ENCODE measurements at places on chromosomes 6 and 20.
A peak's percentile ranks its signal among the peaks of the same experiment; 100 is the strongest.

- no peak for DNase-seq
Measured at GRCh38 chr20:19099596-19100545, 112.6 kb upstream of the SLC24A3 start.

DNA sequence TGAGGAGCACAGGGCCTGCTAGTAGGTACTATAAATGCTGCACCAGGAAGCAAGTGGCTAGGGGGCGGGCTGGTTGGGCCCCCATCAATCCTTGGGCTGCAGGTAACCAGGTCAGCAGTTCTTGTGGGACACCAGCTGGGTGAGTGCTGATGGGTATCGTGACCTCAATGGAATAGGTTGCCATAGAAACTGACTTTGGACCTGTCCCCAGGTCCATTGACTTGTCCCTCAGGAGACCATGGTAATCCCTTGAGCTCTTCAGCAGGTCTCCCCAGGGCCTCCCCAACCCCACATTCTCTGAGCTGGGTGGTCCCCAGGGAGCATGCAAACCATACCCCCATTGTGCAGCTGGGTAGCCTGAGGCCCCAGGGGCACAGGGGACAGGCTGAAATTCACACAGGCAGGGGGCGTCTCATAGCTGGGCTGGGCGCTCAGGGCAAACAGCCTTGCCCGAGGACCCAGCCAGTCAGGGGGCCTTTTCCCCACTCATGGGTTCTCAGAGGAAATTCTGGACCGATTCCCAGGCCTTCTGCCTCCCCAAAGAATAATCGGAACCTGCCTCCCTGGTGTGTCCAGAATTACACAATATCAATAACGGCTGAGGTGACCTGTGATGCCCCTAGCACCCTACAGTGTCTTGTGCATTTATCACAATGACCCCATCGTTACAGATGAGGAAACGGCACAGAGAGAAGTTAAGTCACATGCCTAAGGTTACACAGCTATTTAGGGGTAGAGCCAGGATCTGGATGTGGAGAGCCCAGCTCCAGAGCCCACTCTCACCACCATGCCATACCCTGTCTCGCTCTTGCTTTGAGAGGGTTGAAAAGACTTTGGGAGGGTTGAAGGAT is 35.9 kb downstream of the SRC start:
- no peak for DNase-seq

- no peak for DNase-seq
Measured at GRCh38 chr6:5869261-5869660, 137.5 kb downstream of the NRN1 start.

- no peak for DNase-seq
Measured at GRCh38 chr20:63976980-63977738, 2.3 kb downstream of the SAMD10 start.

- DNase-seq = no peak
Measured at GRCh38 chr6:124131779-124132178, 328.1 kb downstream of the NKAIN2 start.

DNA sequence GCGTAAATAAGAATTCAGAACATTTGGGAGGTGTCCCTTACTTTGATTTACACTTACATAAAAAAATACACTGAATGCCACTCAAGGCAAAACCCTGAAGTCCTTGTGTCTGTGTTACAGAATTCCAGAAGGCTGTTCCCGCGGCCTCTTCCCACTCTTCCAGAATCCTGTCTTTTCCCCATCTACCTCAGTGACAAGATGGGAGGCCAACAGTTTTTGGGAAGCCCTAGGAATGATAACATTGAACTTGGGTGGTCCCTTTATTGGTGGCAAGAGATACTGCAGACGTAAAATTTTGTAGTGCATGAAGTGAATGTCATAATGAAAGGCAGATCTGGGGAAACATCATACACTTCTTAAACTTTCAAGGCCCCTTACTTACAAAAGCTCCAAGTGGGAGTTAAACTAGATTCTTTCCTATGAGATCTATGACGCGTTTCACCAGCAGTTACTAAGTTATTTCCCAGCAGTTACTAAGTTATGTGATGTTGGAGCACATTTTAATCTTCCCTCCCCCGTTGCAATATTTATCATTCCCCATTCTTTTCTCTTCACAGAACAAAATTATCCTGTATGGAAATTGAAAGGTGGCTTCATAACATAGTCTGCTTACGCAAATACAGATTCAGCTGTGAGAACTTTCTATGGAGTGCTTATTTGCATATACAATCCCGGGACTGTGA is 79.5 kb downstream of the BCAS1 start:
- no peak for DNase-seq

DNA sequence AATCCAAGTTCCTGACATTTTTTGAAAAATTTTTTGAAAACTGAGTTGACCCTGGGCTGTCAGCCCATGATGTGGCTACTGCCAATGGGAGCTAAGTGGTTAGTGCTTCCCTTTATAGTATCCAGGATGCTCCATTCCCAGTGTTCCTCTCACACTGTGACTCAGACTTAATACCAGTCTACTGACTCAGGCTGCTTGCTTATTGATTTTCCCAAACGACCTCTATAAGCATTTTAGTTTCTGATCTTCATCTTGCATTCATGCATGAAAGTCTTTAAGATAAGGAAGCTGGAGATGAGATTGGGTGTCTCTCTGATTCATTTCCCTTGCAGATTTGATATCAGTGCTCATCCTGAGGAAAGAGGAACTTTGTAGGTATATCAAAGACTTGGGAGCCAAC is 560.0 kb downstream of the TBC1D32 start:
- DNase-seq = no peak

DNA sequence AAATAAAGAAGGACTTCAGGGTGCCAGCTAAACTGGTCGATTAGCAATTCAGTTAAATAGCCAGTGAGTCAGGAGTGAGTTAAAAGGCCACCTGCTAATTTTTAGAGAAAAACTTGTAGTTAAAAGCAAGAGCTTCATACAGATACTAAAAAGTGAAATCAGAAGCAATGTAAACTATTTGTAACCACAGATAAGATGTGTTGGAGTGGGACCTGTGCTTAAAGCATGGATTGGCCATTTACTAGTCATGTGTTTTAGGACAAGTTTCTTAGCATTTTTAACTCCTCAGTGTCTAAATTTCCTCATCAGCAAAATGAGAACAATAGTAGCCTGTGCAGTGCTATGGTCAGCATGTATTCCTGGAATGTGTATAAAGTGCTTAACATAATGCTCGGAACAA is 23.8 kb upstream of the HDDC2 start:
- DNase-seq = no peak

DNA sequence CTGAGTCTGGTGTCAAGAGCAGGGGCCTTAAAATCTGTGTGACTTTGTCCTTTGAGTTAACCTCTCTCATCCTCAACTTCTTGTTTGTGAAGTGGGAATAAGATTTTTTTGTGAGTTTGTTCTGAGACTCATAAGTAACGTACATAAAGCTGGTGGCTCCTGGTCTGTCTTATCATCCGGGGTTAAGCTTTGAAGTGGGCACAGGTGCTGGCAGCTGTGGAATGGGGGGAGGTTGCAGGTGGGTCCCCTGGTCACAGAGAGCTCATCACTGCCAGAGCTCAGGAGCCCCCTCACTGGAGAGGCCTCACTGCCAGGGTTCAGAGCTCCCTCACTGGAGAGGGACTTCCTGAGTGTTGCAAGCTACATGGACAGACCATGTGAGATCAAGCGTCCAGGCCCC is 174.1 kb downstream of the NRN1 start:
- no peak for DNase-seq

DNA sequence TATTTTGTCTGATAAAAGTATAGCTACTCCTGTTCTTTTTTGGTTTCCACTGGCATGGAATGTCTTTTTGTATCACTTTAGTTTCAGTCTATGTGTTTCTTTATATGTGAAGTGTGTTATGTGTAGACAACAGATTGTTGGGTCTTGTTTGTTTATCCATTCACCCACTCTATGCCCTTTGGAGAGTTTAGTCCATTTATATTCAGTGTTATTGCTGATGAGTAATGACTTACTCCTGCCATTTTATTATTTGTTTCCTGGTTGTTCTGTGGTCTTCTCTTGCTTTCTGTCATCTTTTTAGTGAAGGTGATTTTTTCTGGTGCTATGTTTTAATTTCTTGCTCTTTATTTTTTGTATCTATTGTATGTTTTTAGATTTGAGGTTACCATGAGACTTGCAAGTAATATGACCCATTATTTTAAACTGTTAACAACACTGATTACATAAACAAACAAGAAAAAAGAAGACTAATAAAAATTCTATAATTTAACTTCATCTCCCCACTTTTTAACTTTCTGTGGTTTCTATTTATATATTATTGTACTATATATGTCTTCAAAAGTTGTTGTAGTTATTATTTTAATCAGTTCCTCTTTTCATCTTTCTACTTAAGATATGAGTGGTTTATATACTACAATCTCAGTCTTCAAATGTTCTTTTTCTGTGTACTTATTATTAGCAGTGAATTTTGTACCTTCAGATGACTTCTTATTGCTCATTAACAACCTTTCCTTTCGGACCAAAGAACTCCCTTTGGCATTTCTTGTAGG is 323.4 kb downstream of the BTBD9 start:
- no peak for DNase-seq

- DNase-seq = no peak
Measured at GRCh38 chr6:123804787-123805540, 1.3 kb downstream of the NKAIN2 start.

DNA sequence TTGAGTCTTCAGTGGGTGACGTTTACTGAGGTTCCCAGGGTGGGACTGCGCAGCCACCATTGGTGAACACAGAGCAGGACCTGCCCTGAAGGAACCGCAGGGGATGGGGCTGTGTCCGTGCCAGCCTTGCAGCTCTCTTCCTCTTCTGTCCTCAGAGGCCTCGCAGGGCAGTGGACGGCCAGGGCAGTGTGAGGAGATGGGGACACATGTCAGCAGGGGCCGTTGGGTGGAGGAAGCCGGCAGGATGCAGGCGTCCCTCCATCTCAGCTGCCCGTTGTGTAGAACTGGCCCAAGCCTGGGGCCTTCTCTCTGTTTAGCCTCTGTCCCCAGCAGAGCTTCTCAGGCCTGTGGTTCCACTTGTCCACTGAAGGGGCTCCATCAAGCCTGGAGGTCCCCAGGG is 53.6 kb upstream of the SMOC2 start:
- DNase-seq = no peak

- DNase-seq = no peak
Measured at GRCh38 chr20:38331245-38331644, 15.0 kb upstream of the LBP start.

DNA sequence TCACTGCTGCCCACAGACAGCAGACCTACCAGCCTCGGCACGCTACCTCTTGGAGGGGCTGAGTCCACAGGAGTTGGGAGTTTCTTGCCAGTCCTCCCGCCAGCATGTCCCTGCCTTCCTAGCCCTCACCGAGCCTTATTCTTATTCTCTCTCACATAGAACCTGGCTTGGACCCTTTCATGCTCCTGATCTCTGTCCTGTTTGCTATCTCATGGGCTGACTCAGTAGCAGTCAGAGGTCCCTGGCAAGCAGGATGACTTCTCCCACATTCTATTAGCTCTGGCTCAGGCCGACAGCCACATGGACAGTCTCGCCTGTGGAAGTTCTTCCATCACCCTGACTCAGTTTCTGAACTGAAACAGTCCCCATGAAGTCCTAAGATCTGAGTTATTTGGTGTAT is 313.2 kb upstream of the RNF24 start:
- no peak for DNase-seq

GRCh38 chr6:90575267-90575666 is 11.6 kb downstream of the MAP3K7 start:
- DNase-seq = no peak

DNA sequence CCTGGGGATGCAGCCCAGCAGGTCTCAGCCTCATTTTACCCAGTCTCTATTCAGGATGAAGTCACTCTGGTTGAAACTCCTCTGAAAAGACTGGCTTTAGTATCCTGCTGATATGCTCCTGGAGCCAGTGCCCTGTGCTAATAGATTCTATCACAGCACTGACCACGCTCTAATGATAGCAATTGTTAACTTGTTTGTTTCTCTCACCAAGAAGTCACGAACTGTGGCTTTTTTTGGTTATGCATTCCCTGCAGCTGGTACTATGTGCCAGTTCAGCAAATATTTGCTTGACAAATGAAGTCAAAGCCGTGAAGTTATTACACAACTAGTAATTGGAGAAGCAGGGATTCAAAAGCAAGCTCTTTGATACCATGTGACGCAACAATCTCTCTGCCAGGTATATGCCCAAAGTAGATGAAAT is 754.6 kb downstream of the KIF16B start:
- DNase-seq = no peak

DNA sequence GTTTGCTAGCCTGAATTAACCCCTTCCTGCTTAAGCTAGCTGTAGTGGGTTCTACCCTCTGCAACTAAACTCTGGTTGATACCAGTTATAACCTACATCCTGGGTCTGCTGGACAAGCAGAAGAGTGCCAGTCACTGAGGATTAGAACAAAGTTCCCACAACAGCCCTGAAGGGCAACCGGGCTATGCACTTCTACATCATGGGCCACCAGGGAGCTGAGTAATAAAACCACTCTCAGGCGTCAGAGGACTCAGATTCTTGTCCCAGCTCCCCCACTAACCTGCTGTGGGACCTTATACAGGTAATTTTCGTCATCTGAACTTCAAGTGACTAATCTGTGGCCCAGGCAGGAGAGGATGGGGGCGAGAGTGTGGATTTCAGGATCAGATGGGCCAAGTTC is 56.8 kb downstream of the EYA2 start:
- peak; percentile 24 for DNase-seq

- no peak for DNase-seq
Measured at GRCh38 chr20:36666181-36666740, 20.3 kb upstream of the SLA2 start.

DNA sequence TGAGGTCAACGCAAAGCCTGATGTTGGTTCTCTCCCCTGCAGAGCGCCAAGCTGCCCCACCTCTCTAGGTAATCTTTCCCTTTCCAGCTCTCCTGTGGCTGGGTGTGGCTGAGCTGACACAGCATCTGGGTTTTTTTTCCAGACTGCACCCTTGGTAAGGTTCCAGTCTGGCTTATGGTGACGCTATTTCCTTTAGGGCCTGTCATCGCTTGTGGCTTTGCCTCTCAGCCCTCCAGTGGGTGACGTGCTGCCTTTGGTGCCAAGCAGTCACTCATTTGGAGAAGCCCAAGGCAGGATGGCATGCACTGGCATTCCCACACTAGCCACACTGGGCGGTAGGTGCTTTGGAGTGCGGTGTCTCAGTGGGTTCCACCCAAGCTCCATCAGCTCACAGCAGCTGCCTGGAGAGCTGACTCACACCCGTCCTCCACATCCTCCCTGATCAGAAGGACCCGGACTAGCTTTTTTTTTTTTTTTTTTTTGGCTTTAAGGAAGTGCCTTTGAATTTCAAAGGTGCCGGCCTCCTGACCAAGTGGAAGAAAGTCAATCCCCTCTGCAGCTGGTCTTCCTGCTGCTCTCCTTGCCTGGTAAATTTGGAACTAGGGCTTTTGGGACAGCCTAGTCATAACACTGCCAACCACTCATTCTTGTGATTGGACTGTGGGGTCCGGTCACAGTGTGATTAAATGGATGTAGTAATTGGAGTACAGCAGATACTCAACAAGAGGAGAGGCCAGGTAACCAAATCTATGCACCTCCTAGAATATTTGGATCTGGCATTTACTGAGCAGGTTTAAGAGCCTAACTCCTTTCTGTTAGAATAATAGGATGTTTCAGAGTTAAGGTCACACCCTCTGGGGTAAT is 153.6 kb downstream of the CD83 start:
- DNase-seq = peak; percentile 84

- DNase-seq = no peak
Measured at GRCh38 chr20:43534016-43534415, 24.8 kb upstream of the SGK2 start.

- peak; percentile 62 for DNase-seq
Measured at GRCh38 chr6:31898383-31899011, 999 bp upstream of the EHMT2 start.
